ENCODE measurements at places on chromosomes 5 and 9.

DNA sequence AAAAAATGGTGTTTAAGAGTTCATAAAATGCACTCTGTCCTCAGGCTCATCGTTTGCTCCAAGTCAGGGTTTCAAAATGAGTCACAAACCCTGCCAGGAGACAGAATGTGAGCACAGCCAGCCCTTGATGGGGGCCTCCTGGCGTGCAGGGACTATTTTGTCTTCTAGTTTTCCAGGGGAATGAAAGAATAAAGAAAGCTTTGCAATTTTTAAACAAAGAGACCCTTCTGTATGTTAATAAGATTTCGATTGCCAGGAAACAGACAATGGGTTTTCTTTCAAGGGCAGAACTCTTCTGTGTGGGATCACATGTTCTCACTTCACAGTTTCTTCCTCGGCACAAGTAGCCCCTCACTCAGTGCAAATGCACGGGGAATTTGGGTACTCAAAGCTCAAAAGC is 121.4 kb upstream of the C6 start:
- no peak for DNase-seq

DNA sequence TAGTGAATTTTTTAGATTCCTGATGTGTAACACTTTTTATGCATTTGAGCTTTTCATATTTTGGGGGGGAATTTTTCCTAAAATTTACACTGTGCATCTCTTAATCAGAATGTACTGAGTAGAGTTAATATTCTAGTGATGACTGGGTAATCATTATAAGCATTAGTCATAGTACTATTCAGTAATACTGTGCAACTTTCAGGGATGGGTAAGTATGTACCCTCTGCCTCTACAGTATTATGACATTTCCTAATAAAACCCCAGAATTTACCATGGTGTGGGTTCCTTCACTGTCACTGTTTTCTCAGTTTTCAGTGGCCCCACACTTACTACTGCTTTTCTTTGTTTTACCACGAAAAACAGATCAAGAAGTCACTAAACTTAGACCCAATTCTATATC is 2.8 kb upstream of the CMYA5 start:
- no peak for DNase-seq

- no peak for DNase-seq
These were observed 564.0 kb downstream of the PSAT1 start for GRCh38 chr9:78860801-78861475.

- no peak for DNase-seq
These were observed 33.9 kb upstream of the RAD23B start for GRCh38 chr9:107249131-107249533.

GRCh38 chr9:123350590-123351310 is 5.2 kb upstream of the CRB2 start:
- DNase-seq, result no peak

GRCh38 chr5:178068293-178068692 is 45.0 kb upstream of the N4BP3 start:
- peak; percentile 1 for DNase-seq

GRCh38 chr5:171093598-171093997 is 215.4 kb upstream of the TLX3 start:
- no peak for DNase-seq

DNA sequence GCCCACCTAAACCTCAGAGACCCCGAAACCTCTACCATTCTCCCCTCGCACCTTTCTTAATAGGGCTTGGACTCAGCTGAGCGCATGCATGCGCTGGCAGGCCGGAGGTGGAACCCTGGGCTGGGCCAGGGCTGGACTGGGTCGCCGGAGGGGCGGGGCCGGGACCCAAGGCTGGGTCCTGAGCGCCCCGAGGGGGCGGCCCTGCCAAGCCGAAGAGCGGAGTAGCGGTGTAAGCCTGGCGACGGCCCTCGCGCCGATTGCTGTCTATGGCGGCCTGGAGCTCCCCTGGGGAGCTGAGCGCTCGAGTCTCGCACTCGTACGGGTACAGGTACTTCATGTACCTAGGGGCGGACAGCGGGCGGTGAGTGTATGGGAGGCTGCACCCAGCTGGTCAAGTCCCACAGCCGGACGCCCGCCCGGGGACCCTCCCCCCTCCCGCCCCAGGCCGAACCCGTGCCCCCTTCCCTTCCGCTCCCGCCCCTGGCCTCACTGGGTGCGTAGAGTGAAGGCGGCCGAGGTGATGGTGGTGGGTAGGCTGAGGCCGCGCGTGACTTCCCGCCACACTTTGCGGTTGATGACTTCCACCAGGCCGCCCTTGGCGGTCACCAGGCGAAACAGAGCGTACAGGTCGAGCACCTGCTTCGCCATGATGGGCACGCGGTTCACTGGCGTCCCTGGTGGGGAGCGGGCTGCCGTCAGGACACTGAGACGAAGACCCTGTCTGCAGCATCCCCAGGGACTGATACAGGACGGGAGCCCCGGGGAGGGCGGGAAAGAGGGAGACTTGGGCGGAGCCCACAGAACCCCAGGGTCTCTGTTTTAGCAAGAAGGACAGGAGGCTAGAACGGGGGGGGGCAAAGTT is 3.3 kb upstream of the DCTN3 start:
- DNase-seq, result no peak

GRCh38 chr9:96476591-96476990 is 26.6 kb downstream of the HABP4 start:
- DNase-seq, result no peak

GRCh38 chr5:13859270-13860065 is 85.0 kb downstream of the DNAH5 start:
- DNase-seq, result no peak

GRCh38 chr5:147863454-147864158 is 14.9 kb upstream of the SCGB3A2 start:
- no peak for DNase-seq

DNA sequence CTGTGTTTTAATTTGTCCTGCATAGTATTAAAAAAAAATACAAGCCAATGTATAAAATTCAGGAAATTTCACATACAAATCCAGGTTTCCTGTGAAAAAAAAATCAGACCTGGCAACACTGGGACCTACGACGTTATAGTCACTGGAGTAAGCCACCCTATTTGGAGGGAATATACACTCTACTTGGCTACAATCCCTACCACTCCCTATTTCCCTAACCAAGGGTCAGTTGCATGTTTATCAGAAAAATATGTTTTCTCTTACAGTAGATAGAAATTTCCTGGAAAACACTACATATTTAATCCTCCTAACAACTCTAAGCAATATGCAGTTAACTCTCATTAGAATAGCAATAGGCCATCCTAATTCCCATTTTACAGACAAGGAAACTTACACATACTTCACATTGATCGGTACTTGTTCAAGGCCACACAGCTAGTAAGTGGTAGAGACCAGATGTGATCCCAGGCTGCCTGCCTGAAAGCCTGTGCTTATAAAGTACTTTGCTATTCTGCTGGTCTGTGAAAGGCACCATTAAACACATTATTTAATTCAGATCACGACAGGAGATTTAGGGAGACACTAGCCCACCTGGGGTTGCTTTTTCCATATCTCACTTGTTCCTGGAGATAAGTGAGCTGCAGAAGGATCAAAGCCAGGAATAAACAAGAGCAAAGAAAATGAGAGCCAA is 70.8 kb downstream of the MFAP3 start:
- DNase-seq, result no peak

- no peak for DNase-seq
These were observed 2067.2 kb upstream of the C9orf72 start for GRCh38 chr9:29640507-29640906.

- DNase-seq, result no peak
These were observed 32.0 kb upstream of the SPTLC1 start for GRCh38 chr9:92147030-92147851.

GRCh38 chr5:154218786-154219185 is 28.3 kb downstream of the GALNT10 start:
- DNase-seq, result no peak

DNA sequence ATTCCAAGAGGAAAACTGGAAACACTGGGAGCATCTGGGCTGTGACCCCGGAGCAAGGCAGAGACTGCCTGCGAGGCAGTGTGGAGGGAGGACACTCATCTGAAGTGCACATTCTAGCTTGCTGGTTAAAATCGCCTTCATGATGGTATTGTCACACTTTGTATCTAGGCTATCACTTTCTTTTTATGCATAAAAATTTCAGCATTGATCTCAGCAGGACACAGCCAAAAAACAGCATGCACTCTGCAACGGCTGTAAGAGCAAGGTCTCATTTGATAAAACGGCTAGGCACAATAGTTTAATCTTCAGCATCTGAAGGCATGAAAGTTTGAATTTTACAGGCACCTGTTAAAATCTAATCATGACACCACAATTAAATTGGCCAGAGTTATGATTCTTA is 110.8 kb upstream of the IRX1 start:
- no peak for DNase-seq

GRCh38 chr9:16575142-16575985 is 295.1 kb downstream of the BNC2 start:
- no peak for DNase-seq

- no peak for DNase-seq
These were observed 56.7 kb upstream of the CTNNA1 start for GRCh38 chr5:138696501-138696900.

GRCh38 chr9:74570879-74571512 is 73.9 kb downstream of the RORB start:
- DNase-seq, result no peak
